ENCODE measurements at places on chromosomes 4 and X. TPM values are rescaled to one million over a fixed set of nuclear protein-coding genes. Genes with fewer than 3 reads are reported as not detected.

FGD1 gene
- 3.0 TPM for total RNA-seq

TCEANC gene
- 3.6 TPM for total RNA-seq

UNC5C gene
- total RNA-seq = 0.28 TPM

SNX12 gene
- total RNA-seq = 57.5 TPM

PAGE5 gene
- total RNA-seq = 1.4 TPM

AVPR2 gene
- total RNA-seq = not detected

PCYT1B gene
- 0.46 TPM for total RNA-seq

FAT4 gene
- 8.1 TPM for total RNA-seq

HSD17B13 gene
- 0.18 TPM for total RNA-seq

CRMP1 gene
- total RNA-seq = under 0.01 TPM

DNAAF6 gene
- not detected for total RNA-seq

KLF8 gene
- 0.71 TPM for total RNA-seq

ITM2A gene
- total RNA-seq = 0.14 TPM

SYTL4 gene
- total RNA-seq = 5.5 TPM

GIMD1 gene
- not detected for total RNA-seq

GCNA gene
- total RNA-seq = 1.5 TPM

BEX5 gene
- total RNA-seq = not detected

ZNF732 gene
- total RNA-seq = 0.14 TPM

CLDN2 gene
- not detected for total RNA-seq

CXCL10 gene
- 0.09 TPM for total RNA-seq

SERTM2 gene
- 2.3 TPM for total RNA-seq

HSFX1 gene
- 0.37 TPM for total RNA-seq

CNGA1 gene
- not detected for total RNA-seq

CC2D2A gene
- 23.2 TPM for total RNA-seq

EPGN gene
- 4.8 TPM for total RNA-seq

SLC49A3 gene
- 2.7 TPM for total RNA-seq

CT47B1 gene
- not detected for total RNA-seq

RRH gene
- 0.09 TPM for total RNA-seq

FRAS1 gene
- total RNA-seq = 5.0 TPM

UGT2B10 gene
- not detected for total RNA-seq

SPINK2 gene
- not detected for total RNA-seq

PPP1R3F gene
- 5.0 TPM for total RNA-seq

ELOVL6 gene
- total RNA-seq = 9.4 TPM

GATB gene
- total RNA-seq = 17.2 TPM

FOXP3 gene
- total RNA-seq = not detected

SOD3 gene
- total RNA-seq = 12.2 TPM

ADRA2C gene
- 0.37 TPM for total RNA-seq

TKTL1 gene
- total RNA-seq = not detected

P2RY10 gene
- not detected for total RNA-seq

USP17L17 gene
- total RNA-seq = not detected

ZFP92 gene
- total RNA-seq = 0.28 TPM

MAGEA4 gene
- not detected for total RNA-seq

MAGEC2 gene
- total RNA-seq = 0.14 TPM

SPACA5 gene
- total RNA-seq = not detected

TMEM255A gene
- not detected for total RNA-seq

KANTR gene
- 8.5 TPM for total RNA-seq

AR gene
- total RNA-seq = 3.5 TPM

ARHGEF6 gene
- total RNA-seq = 11.6 TPM

C4orf50 gene
- not detected for total RNA-seq

NAA11 gene
- total RNA-seq = not detected

SAGE1 gene
- under 0.01 TPM for total RNA-seq

SH3RF1 gene
- 16.3 TPM for total RNA-seq

CXCL8 gene
- 29.5 TPM for total RNA-seq
